ENCODE measurements at places on chromosomes 1 and 21.

DNA sequence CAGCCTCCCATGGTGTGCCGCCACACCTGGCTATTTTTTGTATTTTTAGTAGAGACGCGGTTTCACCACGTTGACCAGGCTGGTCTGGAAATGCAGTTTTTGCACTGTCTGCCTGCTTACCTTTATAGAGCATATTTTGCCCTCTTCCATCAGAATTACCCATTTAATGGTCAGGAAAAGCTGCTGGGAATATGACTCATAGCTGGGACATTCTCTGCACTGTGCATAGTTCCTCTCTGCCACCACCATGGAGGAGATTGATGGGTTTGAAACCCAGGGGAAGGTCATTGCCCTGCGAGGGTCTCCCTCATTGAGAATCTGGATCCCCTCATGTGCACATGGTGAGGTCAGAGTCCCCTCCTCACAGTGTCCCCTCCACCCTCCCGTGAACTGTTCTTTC lies 32.1 kb downstream of the MX1 start:
- no peak for DNase-seq

- no peak for DNase-seq
Measured at GRCh38 chr1:156423422-156424352, 54.7 kb downstream of the RHBG start.

DNA sequence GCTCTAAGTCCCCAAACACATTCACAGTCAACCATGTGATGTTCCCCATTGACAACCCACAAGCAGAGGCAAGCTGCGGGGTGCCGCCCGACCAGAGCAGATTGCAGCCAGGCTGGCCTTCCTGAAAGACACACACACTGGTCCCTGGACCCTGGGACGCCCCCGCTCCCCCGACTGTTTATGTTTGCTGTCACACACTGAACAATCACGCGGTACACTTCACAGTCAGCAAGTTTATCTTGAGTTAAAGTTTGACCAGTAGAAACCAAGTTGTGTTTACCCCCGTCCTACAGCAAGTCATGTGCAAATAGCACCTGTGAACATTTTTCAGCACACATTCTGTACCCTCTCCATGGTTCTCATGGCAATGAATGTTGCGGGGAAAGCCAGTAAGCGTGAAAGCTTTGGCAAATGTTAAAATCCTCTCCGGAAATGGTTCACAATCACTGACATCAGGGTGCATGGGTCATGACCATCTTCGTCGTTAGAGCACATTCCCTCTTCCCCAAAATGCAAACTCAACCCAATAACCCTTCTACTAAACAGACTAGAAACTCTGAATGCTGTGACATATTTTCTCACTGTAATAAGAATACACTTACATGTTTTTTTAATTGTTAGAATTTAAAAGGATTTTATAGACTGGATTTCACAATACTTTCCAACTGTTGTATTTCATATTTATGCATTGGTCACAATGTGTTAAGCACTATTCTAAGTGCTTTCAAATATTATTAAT lies 33.3 kb upstream of the IRF2BP2 start:
- no peak for DNase-seq

DNA sequence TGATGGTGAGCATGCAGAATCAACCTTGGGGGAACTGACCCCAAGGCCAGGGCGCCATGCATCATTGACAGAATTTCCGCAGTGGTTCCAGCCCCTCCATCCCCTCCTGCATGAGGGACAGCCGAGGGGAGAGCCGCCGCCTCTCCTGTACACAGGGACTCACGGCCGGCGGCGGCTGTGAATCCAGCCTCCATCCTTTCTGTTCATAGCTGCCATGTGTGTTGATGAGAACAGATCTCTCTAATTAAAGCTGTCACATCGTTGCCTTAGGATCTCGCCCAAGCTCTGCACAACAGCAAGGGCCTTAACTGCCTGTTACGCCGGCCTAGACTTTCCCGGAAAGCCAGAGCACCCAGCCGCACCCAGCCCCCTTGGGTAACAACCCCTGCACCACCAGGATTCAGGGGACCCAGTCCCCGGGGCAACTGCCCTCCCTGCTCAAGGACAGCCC lies 151.6 kb downstream of the NPHP4 start:
- no peak for DNase-seq

- DNase-seq = no peak
Measured at GRCh38 chr1:14260480-14260879, 338.0 kb upstream of the KAZN start.

GRCh38 chr1:59146651-59147358 lies 150.1 kb upstream of the FGGY start:
- DNase-seq = peak; percentile 73

DNA sequence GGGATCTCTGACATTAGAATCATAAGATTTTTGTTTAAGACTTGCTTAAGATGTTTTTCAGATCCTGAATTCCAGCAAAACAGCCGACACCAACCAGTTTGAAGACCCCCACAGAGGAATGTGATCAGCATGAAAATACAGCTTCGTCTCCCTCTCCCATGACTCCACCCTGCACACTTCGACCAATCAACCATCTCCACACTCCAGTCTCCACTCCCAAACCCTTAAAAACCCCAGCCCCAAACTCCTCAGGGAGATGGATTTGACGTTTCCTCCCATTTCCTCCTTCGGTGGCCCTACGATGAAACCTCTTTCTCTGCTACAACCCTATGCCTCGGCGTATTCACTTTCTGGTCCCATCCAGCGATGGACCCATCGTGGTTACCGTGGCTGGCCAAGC lies 30.1 kb upstream of the KIF26B start:
- no peak for DNase-seq

All from Right ventricle myocardium superior (tissue), 1 donor.